Nephron progenitor cell (in vitro differentiated cells): ENCODE measurements at places on chromosomes 12 and 14.

DNA sequence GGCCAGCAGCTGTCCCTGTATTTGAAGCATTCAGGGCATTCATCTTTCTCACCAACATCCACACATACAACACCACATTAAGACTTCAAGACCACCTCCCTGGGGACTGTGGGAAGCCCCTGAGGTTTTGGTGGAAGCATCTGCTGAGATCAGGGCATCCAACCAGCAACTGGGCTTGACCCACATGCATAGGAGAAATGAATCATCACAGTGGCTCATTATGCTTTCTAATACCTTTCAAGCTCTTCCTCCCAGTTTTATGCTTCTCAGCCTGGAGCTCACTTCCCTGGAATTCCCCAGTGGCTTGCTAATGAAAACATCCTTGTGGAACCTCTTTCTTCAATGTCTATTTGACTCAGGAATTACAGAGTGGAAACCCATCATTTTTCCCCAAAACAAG, 21.4 kb upstream of the CMKLR1 start:
- no peak for DNase-seq

DNA sequence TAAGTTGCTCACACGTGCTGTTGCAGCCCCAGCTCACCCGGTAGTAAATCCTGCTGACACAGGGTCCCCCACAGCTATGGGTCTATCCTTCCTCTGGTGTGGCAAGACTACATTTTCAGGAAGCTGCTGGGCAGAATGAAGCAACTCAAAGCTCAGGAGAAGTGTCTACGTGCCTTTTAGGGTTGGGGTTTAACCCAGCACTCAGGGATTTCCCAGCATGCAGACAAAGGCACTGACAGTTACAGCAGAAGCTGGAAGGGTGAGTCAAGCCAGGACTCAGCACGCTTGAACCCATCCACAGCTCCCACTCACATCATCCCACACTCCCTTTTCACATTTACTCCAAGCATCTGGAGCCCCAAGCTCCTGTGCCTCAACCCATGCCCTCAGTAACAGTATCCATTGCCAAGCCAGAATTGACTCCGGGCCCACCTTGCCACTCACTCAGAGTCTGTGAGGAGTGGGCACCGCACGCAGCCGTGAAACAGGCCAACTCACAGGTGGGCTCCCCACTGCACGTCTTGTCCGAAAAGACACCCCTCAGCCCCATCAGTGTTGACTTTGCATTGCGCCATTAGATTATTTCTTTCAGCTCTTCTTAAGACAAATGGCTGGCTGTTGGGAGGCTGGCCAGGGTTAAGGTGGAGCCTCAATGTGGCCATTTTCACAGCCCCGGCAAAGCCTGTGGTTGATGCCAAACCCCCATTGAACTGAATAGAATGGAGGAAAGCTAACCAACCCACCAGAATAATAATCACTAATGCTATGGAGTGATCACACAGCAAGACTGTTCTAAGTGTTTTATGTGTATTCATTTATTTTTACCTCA, 59.6 kb downstream of the ZFP36L1 start:
- no peak for DNase-seq

GRCh38 chr12:129530984-129531383, 372.8 kb downstream of the TMEM132D start:
- no peak for DNase-seq

- no peak for DNase-seq
Measured at GRCh38 chr14:66487164-66487563, 993 bp downstream of the CCDC196 start.

DNA sequence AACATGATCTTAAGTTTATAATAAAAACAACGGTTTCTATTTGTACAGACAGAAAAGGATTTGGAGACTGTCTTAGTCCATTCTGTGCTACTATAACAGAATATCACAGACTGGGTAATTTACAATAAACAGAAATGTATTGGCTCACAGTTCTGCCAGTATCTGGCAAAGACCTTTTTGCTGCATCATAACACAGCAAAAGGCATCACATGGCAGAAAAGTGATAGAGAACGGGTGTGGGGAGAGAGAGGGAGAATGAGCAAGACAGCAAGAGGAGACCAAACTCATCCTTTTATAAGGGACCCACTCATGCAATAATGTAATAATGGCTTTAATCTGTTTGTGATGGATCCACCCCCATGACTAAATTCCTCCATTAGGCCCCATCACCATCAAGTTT, 17.0 kb upstream of the NUDT4 start:
- no peak for DNase-seq

- DNase-seq = no peak
Measured at GRCh38 chr14:94203473-94204210, 29.5 kb downstream of the PPP4R4 start.

- no peak for DNase-seq
Measured at GRCh38 chr12:84222841-84223240, 689.8 kb downstream of the SLC6A15 start.

DNA sequence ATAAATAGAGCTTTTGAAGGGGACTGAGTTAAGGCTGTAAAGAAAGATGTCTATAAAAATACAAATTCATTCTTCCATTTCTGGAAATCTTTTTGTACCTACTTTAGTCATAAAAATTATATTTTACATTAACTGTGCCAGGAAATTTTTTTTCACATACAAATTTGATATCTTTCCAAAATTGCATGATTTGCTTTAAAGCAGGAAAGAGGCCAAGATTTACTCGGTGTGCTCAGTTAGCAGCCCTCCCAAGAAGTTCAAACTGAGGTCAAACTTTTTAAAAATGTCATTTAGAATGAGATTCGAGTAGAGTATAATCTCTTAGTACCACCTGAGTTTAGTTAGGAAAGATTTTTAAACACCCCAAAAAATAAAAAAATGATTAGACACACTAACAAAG, 173.2 kb upstream of the GRIP1 start:
- no peak for DNase-seq

- no peak for DNase-seq
Measured at GRCh38 chr12:4287325-4288211, 14.0 kb downstream of the CCND2 start.

DNA sequence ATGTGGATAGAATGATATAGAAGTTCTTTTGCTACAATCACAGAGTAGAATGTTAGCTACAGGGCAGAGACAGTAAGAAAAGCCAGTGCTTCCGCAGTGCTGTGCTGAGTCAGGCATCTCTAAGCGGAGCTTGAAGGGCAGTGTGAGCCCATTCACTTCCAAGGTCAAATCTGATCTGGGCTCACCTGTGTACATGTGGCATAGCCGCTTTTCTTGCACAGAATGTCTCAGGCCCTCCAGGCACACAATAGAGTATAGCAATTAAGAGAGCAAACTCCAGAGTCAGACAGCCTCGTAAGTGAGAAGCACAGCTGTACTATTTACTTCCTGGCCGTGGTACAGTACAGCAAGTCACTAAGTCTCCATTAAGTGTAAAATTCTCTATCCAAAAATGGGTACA, 26.8 kb downstream of the CORO1C start:
- no peak for DNase-seq

DNA sequence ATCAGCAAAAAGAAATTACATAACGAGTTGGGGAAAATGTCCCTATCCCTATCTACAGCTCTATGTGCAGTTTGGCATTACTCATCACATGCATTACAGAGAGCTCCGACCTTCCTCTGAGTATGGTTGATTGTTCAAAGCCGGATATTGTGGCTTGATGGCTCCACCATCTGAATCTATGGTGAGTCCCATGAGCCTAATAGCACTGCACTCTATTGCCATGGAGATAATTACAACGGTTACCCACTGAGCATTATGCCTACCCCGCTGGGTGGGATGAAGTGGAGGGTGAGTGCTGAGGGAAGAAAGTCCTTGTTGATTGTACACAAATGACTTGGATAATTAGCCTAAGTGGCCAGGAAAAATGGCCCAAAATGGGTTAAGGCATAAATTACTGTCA, 800.5 kb downstream of the NRXN3 start:
- DNase-seq = no peak

- DNase-seq = peak; percentile 71
Measured at GRCh38 chr14:23577004-23577681, 1.4 kb downstream of the JPH4 start.

DNA sequence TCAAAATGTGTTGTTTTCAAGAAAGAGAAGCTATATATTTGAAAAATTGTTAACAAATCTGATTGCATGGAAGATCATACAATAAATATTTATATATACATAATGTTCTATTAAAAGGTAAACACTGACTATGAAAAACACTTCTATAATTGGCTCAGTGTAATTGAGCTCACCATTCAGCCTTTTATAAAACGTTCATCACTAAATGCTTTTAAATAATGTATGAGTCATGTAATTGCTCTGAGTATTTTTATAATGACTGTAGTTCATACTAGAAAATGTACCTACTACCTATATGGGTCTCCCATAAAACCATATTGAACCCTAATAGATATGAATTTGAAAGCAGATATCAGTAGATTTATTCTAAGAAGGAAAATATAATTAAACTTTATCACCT, 240.4 kb upstream of the MGAT4C start:
- no peak for DNase-seq

DNA sequence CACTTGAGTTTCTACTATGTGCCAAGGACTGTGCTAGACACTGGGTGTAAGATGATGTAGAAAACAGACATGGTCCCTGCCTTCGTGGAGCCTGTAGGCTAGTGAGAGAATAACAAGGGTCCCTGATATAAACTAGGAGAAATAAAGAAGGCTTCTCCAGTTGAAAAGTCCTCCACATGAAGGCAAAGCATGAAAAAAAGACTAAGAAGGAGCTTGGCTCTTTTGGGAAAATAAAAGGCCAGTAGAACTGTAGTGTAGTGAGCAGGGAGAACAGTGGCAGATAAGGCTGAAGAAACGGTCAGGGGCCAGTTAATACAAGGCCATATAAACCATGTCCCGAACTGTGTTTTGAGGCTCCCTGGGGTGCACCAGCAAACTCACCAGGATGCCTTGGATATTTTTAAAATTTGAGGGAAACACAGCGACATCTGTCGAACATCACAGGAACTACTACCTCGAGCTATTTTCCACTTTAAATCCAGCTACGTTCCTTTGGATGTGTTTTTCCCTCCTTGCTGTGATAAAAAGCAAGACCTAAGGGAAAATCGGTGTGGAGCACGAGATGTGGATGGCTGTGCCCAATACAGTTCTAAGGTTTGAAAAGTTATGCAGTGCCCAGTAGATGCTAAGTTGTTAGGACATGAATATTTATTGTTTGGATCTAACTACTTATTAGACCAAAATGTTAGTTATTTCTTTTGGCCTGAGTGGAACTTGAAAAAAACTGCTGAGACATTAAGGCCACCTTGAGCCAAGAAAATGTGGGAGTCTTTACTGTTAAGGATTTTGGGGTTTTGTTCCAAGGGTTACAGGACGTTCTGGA, 8.5 kb upstream of the CFL2 start:
- DNase-seq = peak; percentile 43

GRCh38 chr12:57592551-57593165, 1.7 kb downstream of the PIP4K2C start:
- DNase-seq = no peak

DNA sequence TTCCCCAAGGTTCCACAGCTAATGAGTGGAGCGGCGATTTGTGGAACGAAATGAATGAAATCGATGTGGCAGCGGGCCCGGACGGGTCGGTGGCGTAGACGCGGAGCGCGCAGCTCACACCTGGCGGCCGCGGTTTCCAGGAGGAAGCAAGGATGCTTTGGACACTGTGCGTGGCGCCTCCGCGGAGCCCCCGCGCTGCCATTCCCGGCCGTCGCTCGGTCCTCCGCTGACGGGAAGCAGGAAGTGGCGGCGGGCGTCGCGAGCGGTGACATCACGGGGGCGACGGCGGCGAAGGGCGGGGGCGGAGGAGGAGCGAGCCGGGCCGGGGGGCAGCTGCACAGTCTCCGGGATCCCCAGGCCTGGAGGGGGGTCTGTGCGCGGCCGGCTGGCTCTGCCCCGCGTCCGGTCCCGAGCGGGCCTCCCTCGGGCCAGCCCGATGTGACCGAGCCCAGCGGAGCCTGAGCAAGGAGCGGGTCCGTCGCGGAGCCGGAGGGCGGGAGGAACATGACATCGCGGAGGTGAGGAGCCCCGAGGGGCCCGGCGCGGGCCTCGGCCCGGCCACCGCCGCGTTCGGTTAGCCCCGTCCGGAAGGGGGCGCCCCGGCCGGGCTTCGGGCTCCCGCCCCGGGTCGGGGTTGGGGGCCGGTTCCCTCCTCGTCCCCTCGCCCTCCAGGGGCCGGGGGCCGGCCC, at the start of gene PTPN11:
PTPN11 (plus strand) TSS at position 340 of the 689 bp plus-strand sequence; CDS start at position 505, 165 bp downstream.
- DNase-seq = peak; percentile 94

DNA sequence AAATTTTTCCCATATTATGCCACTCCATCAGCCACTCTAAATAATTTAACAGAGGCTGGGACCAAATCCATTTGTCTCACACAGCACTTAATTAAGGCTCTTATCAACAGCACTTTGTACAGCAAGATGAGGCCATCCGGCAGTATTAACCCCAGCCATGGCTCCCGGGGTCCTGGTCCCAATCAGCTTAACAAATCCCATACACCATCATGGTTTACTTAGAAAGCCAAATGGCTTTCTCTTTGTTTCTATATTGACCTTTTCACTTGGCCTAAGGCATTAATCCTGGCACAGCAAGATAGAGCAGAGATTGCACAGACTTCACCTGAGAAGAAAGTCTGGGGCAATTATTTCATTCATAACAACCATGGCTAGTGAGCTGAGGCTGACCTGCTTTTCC, 38.6 kb downstream of the SPTSSA start:
- DNase-seq = no peak

- no peak for DNase-seq
Measured at GRCh38 chr12:79569679-79570078, 121.1 kb downstream of the PAWR start.
